ENCODE measurements at places on chromosomes 3 and 15.

GRCh38 chr3:151075869-151076562 is 9.4 kb upstream of the MED12L start:
- no peak for DNase-seq

GRCh38 chr15:34206011-34206410 is 3.9 kb downstream of the KATNBL1 start:
- no peak for DNase-seq

DNA sequence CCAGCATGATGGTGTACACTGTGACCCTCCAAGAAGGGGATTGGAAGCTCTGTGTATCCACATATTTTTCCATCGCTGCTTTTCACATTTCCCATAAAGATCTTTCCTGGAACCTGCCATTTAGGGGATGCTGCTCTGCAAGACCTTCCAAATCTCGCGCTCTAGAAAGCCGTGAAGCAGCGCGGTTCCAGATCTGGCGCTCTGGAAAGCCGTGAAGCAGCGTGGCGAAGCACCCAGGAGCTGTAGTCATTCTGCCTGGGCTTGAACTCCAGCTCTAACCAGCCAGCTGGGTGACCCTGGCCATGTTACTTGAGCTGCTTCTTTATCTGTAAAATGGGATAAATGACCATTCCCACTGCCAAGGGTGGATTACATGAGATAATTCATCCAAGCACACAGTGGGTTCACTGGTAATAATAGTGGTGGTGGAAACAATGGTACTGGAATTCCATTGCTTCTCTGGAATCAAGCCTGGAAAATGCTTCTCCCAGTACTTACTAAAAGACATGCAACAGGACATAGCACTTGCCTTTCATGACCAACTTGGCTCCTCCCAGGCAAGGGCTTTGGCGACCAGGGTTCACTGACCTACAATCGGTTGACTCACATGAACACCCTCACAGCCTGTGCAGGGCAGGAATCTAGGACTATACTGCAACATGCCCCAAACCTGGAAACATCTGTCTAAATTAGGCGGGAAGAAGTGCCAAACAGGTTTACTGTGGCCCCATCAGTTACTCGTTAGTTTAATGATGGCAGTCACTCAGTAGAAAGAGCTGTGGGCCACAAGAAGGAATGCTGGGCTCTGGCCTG is 70.7 kb downstream of the XXYLT1 start:
- DNase-seq: no peak

GRCh38 chr3:8870134-8870533 is 93.1 kb downstream of the RAD18 start:
- no peak for DNase-seq

DNA sequence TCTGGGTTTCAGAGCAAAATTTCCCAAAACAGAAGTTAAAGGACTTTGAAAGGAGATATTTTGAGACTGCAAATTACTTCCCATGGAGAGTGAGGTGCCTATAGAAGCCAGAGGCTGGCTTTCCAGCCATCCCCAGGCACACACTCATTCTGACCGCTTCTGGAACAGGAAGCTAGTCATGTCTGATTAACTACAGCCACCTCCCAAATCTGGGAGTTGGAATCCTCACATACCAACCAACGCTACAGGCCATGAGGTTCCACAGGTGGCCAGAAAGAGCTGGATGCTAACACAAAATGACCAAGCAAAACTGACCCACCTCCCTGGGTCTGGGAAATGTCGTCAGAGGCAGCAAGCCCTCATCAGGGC is 87.2 kb downstream of the SNRK start:
- DNase-seq: no peak
